ENCODE measurements at places on chromosomes 1 and 21. TPM values are rescaled to one million over a fixed set of nuclear protein-coding genes. Genes with fewer than 3 reads are reported as not detected.

KIF2C gene
- total RNA-seq: 119 TPM

GRCh38 chr21:44920694-44921604 lies at the start of gene ITGB2:
TSS of gene ITGB2 (minus strand) at chr21:44920899. CDS start at chr21:44910782, 10,117 bp downstream.
- H3K4me3 ChIP-seq: no peak within 1 kb of the TSS
- peaks cover 39% of the 10 kb centered on the region for H3K4me1 ChIP-seq
- H3K36me3 ChIP-seq: no peaks in the 10 kb centered on the region

DNA sequence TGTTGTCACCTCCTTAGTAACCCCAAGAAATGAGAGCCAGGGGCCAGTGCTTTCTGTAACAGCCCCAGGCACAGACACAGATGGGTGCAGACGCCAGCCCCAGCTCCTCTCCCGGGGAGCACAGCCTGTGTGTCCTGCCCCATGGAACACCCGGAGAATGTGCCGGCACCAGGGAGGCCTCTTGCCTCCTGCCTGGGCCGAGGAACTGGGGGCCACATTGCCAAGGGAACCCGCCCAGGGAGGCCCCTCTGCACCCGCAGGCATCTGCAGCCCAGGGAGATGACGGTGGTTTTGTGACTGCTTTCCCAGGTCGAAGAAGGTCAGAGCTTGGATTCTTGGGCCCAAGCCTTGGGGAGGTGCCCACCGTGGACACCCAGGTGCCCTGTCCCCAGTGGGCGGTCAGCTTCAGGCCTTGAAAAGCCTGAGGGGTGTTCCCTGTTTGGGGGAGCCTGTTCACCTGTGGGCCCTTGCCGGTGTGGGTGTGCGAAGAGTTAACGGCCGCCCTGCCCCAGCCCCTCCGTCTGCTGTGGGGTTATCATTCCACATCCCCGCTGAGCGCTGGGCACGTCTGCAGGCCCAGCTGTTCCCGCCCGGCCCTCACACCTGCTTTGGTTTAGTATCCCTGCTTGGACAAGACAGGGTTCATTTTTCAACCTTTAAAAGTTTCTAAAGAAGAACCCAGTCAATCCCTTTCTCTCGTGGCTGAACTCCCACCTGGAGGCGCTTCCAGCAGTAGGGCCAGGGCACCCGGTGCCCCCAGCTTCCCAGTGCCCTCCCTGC lies 62.5 kb downstream of the MORN1 start:
- no peaks in the 10 kb centered on the region for H3K36me3 ChIP-seq
- H3K27me3 ChIP-seq: peaks cover 19% of the 10 kb centered on the region
- no peaks in the 10 kb centered on the region for H3K4me1 ChIP-seq
- no peak overlapping the region for H3K4me3 ChIP-seq
- no peak overlapping the region for H3K27ac ChIP-seq

GRCh38 chr21:29347274-29347681 lies 48.6 kb downstream of the BACH1 start:
- H3K27me3 ChIP-seq: no peaks in the 10 kb centered on the region
- H3K4me1 ChIP-seq: 0 out of 2 replicates have a peak, but pooled peaks cover 5% of the 10 kb centered on the region
- peaks cover 5% of the 10 kb centered on the region for H3K36me3 ChIP-seq
- no peak overlapping the region for H3K4me3 ChIP-seq

Data from PC-9 (cell line).